ENCODE measurements at places on chromosomes 5 and 9.

DNA sequence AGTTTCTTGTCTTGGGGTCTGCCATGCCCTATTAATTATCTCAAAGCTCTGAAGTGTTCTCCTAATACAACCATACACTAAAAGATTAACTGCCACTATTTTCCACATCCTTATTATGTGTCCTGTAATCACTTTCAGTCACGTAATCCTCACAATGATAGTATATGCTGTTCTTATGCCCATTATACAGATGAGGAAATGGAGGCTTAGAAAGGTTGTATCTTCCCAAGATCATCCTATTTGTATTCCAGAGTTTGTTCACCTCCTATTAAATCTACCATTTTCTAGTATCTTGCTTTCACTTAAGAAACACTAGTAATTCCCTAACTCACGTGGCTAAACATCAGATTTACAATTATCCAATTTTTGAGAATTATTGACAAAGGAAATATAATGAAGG lies 2.9 kb upstream of the ARHGEF28 start:
- no peak for DNase-seq

- DNase-seq, result no peak
These were observed 76.5 kb downstream of the DAP start for GRCh38 chr5:10684303-10685086.

DNA sequence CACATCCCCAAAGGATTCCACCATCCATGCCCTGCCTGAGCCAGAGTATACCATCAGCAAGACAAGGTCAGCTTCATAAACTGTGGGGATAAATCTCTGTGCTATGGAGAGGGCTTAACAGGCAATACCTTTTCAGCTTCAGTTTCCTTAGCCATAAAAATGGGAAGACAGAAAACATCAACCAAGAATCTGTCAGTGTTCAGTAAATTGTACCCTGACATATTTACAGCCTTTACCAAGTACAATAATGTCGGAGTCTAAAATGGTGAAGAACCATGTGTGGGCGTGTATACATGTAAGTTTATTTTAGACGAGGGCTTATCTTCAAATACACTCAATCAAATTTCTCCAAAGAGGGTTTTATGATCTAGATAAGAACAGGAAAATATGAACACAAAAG lies 94.7 kb downstream of the ELAVL2 start:
- no peak for DNase-seq

DNA sequence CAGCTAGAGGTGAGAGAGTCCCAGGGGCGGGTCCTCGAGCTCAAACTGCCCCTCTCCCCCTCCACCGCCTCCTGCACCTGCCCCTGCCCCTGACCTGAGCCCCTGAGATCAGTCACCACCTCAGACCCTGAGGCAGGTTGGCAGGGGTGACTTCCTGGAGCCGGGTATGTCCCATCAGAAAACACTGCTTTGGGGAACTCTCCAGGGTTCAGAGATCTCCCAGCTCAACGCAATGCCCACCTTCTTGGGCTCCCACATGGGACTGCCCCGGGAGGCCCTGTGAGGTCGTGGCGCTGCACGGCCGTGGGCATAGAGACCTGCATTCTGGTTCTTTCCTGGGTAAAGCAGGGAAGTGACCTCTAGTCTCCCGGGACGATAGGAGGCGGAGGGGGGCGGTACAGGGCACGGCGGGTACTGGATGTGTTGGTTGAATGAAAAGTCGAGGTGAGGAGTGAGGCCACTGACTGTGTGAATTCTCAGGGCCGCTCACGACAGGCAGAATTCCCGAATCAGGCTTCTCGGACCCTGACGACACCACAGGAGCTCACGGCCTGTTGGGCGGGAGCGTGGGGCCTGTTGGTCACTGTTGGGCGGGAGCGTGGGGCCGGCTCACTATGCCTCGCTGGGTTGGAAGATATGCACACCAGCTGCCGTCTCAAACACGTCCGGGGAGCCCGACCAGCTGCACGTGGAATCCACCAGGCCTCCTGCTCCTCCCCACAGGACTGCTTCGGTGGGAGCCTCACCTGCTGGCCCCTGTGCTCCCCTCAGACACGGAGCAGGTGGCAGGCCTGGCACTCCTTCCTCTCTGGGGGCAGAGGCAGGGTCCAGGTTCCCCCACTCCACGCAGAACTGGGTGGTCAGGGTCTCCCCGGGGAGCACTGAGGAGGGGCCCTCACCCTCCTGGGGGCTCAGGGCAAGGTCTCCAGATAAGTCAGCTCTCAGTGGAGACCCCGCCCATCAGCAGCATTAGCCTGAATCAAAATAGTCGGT lies 178.0 kb upstream of the PPP1R26 start:
- DNase-seq, result no peak

- DNase-seq, result no peak
These were observed 150.8 kb downstream of the MEF2C start for GRCh38 chr5:88732181-88732633.

- DNase-seq, result no peak
These were observed 37.4 kb downstream of the LHFPL2 start for GRCh38 chr5:78611126-78611605.

All from T-helper 2 cell (primary cell).